ENCODE measurements at places on chromosomes 2 and 18.
A peak's percentile ranks its signal among the peaks of the same experiment; 100 is the strongest.

DNA sequence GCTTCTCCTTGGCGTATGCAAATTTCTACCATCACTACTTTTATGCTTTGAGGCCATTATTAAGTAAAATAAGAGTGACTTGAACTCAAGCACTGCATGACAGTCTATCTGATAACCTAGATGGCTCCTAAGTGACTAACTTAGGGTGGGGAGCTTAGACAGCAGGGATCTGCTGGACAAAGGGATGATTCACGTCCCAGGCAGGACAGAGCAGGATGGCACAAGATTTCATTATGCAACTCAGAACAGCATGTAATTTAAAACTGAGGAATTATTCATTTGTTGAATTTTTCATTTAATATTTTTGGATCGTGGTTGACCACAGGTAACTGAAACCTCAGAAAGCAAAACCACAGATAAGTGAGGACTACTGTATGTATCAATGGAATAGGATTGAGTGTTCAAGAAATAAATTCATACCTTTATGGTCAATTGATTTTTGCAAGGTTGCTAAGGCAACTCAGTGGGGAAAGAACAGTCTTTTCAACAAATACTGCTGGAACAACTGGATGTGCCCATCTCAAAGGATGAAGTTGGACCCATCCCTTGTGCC, 115.3 kb downstream of the MBD2 start:
- H3K27ac ChIP-seq: no peak overlapping the region
- no peaks in the 10 kb centered on the region for H3K4me1 ChIP-seq
- DNase-seq: no peak
- no peaks in the 10 kb centered on the region for H3K27me3 ChIP-seq
- H3K36me3 ChIP-seq: no peaks in the 10 kb centered on the region

DNA sequence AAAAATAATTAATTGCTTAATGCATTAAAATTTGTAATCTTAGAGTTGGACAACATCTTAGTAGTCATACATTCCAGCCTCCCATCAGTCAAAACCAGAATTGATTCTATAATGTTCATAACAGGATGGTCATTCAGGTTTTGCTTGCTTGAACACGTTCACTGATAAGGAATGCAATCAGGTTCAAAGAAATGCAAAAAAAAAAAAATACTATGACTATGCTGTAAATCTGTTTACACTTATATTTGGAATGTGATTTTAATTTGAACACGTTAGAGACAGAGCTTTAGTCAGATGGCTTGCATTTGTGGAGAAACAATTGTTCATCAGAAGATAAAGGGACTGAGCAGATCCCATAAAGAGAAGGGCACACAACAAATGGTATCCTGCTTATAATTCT, 131.3 kb upstream of the UNC80 start:
- no peaks in the 10 kb centered on the region for H3K36me3 ChIP-seq
- no peak overlapping the region for H3K4me3 ChIP-seq
- H3K27ac ChIP-seq: no peak overlapping the region
- no peak for DNase-seq

GRCh38 chr2:218962859-218963492, 3.5 kb downstream of the CDK5R2 start:
- H3K27me3 ChIP-seq: peaks cover 42% of the 10 kb centered on the region
- no peaks in the 10 kb centered on the region for H3K4me1 ChIP-seq
- no peak overlapping the region for H3K27ac ChIP-seq

- H3K27me3 ChIP-seq: no peaks in the 10 kb centered on the region
- DNase-seq: no peak
- H3K27ac ChIP-seq: no peak overlapping the region
- no peak overlapping the region for H3K4me3 ChIP-seq
- H3K36me3 ChIP-seq: no peaks in the 10 kb centered on the region
Measured at GRCh38 chr2:108351889-108352288, 25.9 kb upstream of the SULT1C4 start.

DNA sequence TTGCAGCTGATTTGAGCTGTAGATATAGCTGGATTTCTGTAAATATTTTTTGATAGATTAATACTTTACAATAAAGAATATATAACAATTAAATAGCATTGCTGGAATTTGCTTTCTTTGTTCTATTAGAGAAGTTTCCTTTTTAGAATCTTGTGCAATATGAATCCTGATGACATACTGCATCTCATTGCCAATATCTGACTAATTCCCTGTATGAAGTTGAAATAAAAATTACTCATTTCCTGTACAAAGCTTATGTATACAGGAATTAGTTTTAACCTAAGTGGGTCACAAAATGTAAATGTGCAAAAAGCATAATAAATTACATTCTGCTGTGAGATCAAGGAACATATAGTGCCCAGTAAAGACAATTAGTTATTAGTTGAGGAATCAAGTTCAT, 72.8 kb upstream of the TMEFF2 start:
- H3K4me3 ChIP-seq: no peak overlapping the region
- H3K27ac ChIP-seq: no peak overlapping the region
- no peaks in the 10 kb centered on the region for H3K27me3 ChIP-seq
- H3K4me1 ChIP-seq: no peaks in the 10 kb centered on the region
- DNase-seq: no peak

- peak; percentile 16 for DNase-seq
- no peaks in the 10 kb centered on the region for H3K27me3 ChIP-seq
- H3K4me1 ChIP-seq: no peaks in the 10 kb centered on the region
- H3K27ac ChIP-seq: peak within 1 kb of the TSS; percentile 16
- peak within 1 kb of the TSS; percentile 28 for H3K4me3 ChIP-seq
Measured at GRCh38 chr2:191150600-191151330, at the start of gene STAT4. Gene STAT4, minus strand, starts transcription at chr2:191150994. Its CDS starts 2,791 bp downstream, at chr2:191148203.

GRCh38 chr2:3326871-3327270, 50.7 kb downstream of the EIPR1 start:
- DNase-seq: no peak
- H3K36me3 ChIP-seq: no peaks in the 10 kb centered on the region
- no peaks in the 10 kb centered on the region for H3K27me3 ChIP-seq
- no peak overlapping the region for H3K27ac ChIP-seq

GRCh38 chr18:69697069-69697468, 250.6 kb downstream of the CD226 start:
- H3K27me3 ChIP-seq: no peaks in the 10 kb centered on the region
- no peak overlapping the region for H3K4me3 ChIP-seq
- no peak overlapping the region for H3K27ac ChIP-seq
- no peaks in the 10 kb centered on the region for H3K36me3 ChIP-seq
- DNase-seq: no peak
- no peaks in the 10 kb centered on the region for H3K4me1 ChIP-seq

DNA sequence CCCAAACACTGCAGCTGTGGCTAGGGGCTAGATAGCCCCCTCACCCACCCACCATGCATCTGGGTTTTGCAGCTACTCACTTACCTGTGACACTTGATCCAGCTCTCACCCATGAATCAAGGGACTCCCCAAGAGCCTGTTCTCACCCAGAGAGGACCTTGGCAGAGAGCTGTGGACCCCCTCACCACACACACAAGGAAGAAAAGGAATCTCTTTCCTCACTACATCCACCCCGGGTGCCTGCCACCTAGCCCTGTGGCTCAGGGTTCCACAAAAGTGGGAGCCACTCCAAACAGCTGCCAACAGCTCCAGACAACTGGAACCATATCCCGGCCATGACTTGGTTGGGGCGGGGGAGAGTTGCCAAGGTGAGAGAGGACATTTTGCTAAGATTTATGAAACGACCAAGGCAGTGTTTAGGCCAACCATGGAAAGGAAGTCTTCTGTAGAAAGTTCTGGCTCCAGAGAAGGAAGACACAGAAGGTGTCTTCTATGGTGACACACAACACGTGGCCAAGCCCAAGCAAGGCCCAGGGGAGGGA, 522.1 kb upstream of the RAB6C start:
- no peak overlapping the region for H3K27ac ChIP-seq
- no peak for DNase-seq
- no peaks in the 10 kb centered on the region for H3K27me3 ChIP-seq

DNA sequence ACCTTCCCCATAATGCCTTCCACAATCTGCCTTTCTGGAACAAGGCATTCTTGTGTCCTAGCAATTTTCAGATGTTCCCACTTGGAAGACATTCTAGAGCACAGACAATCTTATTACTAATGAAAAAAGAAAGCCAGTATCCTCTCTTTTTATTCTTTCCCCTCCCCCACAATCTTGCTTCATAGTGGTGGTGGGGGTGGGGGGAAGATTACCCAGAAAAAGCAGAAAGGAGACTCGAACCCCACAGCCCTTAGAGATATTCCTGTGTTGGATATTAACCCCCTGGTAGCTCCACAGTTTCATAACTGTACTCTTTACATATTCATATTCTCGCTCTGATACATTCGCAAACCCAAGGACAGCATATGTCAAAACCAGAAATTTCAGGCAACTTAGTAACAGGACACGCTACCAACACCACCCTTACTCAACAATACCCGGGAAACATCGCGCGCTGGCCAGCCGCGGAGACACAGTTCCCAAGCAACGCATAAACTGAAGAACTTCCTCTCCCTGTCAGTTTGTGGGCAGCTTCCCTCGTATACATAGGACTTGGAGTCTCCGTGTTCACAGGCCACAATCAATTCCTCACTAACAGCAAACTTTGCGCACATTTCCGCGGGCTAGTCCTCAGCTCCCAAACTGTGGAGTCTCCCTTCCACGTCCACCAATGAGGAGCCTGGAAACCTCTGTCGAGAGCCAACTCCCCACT, 793 bp downstream of the NR4A2 start:
- H3K27me3 ChIP-seq: no peaks in the 10 kb centered on the region
- peak overlapping the region; percentile 84 for H3K4me3 ChIP-seq
- DNase-seq: peak; percentile 76
- peak overlapping the region; percentile 99 for H3K27ac ChIP-seq
- no peaks in the 10 kb centered on the region for H3K4me1 ChIP-seq

- no peak overlapping the region for H3K27ac ChIP-seq
- peaks cover 3% of the 10 kb centered on the region for H3K4me1 ChIP-seq
- no peak overlapping the region for H3K4me3 ChIP-seq
- no peaks in the 10 kb centered on the region for H3K36me3 ChIP-seq
- no peaks in the 10 kb centered on the region for H3K27me3 ChIP-seq
- peak; percentile 91 for DNase-seq
Measured at GRCh38 chr2:45935791-45936622, 284.5 kb downstream of the PRKCE start.

DNA sequence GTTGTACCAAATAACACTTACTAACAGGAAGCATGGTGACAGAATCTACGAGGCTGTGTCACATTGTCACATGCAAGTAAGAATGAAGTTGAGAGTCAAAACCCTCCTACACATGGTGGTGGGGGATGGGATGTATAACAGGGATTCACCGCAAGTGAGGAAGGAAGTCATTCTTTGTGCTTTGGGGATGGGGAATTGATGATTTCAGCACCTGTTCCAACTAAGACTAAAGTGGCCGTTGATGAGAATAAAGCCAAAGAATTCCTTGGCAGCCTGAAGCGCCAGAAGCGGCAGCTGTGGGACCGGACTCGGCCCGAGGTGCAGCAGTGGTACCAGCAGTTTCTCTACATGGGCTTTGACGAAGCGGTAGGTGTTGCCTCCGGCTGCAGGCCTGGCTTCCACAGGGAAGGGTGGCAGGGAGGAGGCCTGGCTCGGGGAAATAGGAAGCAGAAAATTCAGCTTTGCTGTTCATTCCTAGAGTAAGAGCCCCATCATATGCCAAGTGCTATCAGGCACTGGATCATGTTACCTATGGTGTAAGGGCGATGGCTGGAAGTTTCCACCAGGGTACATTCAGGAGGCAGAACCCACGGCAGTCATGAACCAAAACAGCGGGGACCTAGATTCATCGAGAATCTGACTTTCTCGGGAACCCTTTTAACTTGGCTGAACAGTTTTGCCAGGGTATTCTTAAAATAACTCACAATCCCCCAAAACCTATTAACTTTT, 120.3 kb downstream of the UXS1 start:
- no peak overlapping the region for H3K4me3 ChIP-seq
- no peak for DNase-seq
- H3K4me1 ChIP-seq: no peaks in the 10 kb centered on the region

GRCh38 chr2:165870346-165870745, 76.3 kb upstream of the GALNT3 start:
- H3K4me1 ChIP-seq: no peaks in the 10 kb centered on the region
- no peak overlapping the region for H3K4me3 ChIP-seq
- H3K27ac ChIP-seq: no peak overlapping the region
- H3K36me3 ChIP-seq: no peaks in the 10 kb centered on the region

DNA sequence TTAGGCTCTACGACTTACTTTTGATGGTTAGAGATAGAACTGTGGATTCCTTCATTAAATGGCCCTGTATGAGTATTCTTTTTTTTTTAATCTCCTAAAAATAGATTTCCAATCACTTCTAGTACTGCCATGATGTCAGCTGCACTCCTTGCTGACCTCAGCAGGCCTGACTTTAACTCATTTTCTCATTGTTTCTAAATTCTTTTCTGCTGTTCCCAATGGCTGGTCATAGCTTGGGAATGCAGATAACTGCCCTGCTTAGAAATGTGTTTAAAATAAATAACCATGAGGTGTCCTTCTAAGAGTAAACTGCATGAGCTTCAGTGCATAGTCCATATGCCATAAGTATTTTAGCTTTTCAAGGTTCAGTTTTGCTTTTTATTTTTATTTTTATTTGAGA, 15.7 kb downstream of the CCDC85A start:
- no peaks in the 10 kb centered on the region for H3K36me3 ChIP-seq
- no peaks in the 10 kb centered on the region for H3K4me1 ChIP-seq
- H3K27ac ChIP-seq: no peak overlapping the region

- no peaks in the 10 kb centered on the region for H3K27me3 ChIP-seq
- H3K27ac ChIP-seq: no peak overlapping the region
- no peaks in the 10 kb centered on the region for H3K36me3 ChIP-seq
Measured at GRCh38 chr2:55776479-55776878, 82.8 kb upstream of the PNPT1 start.

- no peaks in the 10 kb centered on the region for H3K27me3 ChIP-seq
- DNase-seq: no peak
- no peak overlapping the region for H3K27ac ChIP-seq
- no peaks in the 10 kb centered on the region for H3K4me1 ChIP-seq
Measured at GRCh38 chr2:201194097-201194496, 11.2 kb downstream of the CASP10 start.

DNA sequence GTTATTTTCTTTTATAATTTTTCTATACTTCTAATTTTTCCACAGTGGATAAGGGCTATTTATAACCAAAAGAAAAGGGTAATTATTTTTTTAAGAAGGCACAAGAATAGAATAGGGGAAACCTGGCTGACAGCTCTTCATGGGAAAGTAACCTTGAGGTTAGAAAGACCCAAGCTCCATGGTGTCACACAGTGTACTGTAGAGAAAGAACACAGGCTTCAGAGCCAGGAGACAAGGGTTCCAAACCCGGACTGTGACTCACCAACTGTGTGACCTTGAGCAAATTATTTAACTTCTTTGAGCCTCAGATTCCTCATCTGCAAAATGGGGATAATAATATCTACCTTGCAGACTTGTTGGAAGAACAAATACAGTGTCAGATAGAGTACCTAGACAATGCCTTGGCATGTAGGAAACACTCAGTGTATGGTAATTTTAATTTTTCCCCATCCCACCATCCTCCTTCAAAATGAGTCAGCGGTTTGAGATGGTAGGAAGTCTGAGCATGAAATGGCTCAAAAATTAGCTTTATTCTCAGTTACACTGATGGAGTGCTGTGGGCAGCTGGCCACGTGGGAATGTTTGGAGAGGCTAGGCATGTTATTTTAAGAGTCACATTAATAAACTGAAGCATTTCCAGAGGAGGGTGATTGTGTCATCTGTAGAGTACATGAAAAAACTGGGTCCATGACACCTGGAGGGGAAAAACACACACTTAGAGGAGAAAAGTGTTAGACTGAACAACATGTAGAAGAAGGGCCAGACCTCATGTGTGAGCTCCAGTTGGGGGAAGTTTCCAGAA, 36.7 kb downstream of the TMEM37 start:
- no peaks in the 10 kb centered on the region for H3K4me1 ChIP-seq
- no peak for DNase-seq
- no peaks in the 10 kb centered on the region for H3K27me3 ChIP-seq
- H3K36me3 ChIP-seq: no peaks in the 10 kb centered on the region

GRCh38 chr2:102801858-102802699, 40.2 kb downstream of the TMEM182 start:
- no peak for DNase-seq
- H3K27ac ChIP-seq: no peak overlapping the region
- H3K27me3 ChIP-seq: no peaks in the 10 kb centered on the region
- no peak overlapping the region for H3K4me3 ChIP-seq
- no peaks in the 10 kb centered on the region for H3K36me3 ChIP-seq
- no peaks in the 10 kb centered on the region for H3K4me1 ChIP-seq
